ENCODE measurements at places on chromosomes 2 and 18.

DNA sequence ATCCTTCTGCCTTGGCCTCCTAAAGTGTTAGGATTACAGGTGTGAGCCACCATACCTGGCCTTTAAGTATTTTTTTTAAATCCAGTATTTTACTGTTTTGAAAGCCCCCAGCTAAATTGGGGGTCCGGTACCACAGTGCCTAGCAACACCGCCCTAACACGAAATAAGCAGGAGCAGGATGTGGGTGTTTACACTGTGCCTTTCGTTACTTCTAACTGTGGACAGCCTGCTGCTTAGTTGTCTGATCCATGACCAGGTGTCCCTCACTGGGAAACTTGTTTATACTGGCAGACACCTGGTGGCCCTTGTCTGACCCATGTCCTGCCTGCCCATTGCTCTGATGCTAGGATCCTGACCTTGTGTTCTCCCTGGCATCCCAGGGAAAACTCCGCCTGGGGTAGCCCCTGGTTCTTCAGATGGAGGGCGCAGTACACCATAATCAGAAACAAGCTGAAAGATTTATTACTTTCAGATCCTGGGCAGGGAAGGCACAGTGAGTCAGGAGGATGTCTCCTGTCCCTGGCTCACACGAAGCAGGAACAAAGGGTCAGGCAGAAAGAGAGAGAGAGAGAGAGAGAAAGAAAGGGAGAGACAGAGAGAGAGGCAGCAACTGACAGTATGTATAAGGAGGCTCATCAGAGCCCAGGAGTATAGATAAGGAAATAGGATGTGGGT, 55.7 kb downstream of the NCAPH start:
- DNase-seq, result no peak

- DNase-seq, result no peak
These were observed 130.2 kb downstream of the MTCL1 start for GRCh38 chr18:8835521-8835953.

DNA sequence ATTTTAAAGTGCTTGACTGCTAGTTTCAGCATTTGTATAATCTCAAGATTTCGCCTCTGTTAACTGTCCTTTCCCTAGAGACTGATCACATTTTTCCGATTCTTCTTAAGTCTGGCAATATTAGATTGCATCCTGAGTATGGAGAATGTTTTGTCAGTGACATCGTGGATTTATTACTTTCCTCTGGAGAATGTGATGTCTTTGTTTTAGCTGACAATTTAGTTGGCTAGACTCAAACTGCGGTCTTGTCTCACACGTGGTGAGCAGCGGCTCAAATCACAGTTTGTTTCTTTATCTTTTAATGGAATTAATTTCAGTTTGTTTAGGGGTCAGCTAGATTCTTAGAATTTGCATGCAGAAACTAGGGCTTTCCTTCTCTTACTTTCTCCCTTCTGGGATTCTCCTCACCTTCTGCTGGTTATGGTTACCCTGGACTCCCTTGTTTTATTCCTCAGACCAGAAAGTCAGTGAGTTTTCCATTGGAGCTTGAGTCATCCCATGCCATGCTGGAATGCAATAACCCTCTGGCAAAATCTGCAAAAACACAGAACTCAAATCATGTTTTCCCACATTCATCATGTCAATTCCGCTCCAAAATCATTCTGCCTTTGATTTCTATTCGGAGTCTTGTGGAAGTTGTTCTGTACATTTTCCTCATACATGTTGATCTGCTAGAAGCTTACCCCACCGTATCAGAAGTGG, 327.2 kb upstream of the TRIB2 start:
- DNase-seq, result no peak

DNA sequence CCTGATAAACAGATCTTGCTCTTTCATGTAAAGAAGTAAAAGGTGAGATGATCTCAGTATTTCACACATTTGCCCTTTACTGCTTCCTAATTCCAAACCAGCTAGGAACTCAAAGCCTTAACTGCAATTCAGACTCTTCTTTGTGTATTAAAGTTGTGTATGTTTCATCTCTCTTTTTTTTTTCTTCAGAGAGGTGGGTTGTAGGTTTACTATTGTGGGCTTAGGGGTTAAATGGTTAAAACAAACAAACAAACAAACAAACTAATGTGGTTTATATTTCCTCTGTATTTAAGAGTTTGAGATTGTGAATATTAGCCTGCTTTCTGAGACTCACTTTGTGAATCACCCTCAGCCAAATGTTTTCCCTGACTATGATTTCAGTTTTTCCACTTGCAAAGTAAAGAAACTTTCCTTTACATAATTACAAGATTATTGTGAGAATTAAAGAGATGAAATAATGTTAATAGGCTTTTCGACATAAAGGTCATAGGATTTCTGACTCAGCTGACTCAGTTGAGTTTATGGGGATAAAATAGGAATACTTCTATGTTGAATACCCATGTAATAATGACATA, 2.8 kb downstream of the GULP1 start:
- no peak for DNase-seq

DNA sequence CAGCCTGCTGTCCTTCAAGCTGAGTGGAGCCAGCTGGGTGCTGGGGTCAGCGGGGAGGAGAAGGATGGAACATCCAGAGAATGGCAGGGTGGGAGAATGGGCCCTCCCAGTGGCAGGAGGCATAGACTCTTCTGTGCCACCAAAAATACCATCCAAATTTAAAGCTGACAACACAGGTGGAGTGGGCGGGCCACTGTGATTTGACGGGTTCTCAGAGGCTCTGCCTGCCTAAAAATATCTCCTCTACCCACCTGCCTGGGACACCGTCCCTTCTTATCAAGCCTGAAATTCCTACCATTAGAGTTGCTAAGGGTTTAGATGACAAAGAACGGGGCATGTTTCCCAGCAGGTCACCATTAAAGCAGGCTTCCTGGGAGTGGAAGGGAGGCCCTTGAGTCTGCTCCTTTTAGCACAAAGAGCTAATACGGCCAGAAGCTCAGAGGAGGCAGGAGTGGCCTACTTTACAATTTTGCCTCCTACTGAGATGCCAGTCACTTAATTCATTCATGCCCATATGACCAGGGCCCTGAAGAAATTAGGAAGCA, 19.8 kb upstream of the MARCHF4 start:
- no peak for DNase-seq

- DNase-seq, result no peak
These were observed 1898.4 kb upstream of the CELF4 start for GRCh38 chr18:39464006-39464405.

GRCh38 chr2:215410932-215411285, 25.0 kb downstream of the FN1 start:
- DNase-seq, result no peak

GRCh38 chr18:62249478-62250097, 62.5 kb downstream of the RELCH start:
- DNase-seq, result peak; percentile 37

DNA sequence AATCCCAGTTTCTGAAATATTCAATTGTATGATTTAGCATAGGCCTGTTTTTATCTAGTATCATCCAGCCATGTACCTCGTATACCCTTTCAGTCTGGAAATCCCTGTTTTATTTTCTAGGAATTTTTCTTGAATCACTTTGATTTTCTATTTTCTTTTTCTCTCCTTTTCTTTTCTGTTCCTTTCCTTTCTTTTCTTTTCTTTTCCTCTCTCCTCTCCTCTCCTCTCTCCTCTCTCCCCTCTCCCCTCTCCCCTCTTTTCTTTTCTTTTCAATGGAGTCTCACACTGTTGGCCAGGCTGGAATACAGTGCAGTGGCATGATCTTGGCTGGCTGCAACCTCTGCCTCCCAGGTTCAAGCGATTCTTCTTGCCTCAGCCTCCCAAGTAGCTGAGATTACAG, 63.5 kb downstream of the SMCHD1 start:
- DNase-seq, result no peak

GRCh38 chr18:26802330-26803200, 62.9 kb downstream of the AQP4 start:
- DNase-seq, result no peak

DNA sequence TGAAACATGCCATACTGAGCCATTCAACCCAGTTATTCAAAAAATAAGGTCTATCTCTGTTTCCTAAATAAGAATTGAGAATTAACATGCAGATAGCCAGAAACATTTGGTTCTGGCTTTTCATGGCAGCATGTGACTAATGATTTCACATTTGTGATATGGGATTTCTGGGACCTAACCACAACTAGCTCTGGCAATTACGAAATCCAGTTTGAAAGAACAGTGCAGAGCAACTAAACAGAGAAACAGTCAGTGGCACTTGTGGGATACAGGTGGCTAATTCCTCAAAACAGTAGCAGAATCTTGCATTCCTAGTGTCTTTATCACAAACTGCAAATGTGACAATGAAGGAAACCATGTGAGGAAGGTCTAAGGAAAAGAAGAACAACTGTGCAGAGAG, 637.8 kb upstream of the CHAC2 start:
- DNase-seq, result no peak

- no peak for DNase-seq
These were observed 244.8 kb downstream of the DCDC2C start for GRCh38 chr2:3948191-3948590.

- no peak for DNase-seq
These were observed 90.5 kb downstream of the NDUFA10 start for GRCh38 chr2:239934571-239935171.

DNA sequence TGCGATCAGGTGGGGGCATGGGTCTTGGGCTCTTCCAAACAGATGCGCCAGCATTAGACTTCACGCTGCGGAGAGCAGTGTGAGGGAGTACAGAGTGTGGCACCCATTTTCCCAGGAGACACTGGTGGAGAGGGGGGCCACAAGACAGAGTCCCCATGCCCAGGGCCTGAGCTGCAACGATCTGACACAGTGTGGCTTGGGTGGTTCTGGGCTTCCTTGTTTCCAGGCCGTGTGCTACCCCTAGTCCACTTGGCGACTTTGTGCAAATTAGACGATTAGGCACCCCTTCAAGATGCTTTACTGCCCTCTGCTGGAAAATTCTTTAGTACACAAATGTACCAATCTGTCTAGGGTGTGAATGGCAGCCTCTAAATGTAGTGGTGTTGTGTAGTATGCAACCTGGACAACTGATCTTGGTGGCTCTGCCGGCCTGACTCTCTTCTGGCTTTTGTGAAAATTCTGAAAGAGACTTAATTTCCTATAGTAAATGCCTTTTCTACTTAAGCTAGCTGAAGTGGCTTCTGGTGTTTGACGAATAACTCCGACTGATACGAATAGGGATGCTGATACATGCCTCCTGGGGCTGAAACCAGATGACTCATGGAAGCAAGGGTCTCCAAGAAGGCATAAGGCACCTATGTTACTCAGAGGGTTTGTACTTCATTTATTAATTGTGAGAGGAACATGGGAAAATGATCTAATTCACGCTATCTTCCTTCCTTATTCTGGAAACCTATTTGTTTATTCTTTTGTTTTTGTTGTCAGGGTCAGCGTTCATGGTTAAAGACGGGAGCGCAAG, 92.3 kb upstream of the SMAD2 start:
- no peak for DNase-seq

DNA sequence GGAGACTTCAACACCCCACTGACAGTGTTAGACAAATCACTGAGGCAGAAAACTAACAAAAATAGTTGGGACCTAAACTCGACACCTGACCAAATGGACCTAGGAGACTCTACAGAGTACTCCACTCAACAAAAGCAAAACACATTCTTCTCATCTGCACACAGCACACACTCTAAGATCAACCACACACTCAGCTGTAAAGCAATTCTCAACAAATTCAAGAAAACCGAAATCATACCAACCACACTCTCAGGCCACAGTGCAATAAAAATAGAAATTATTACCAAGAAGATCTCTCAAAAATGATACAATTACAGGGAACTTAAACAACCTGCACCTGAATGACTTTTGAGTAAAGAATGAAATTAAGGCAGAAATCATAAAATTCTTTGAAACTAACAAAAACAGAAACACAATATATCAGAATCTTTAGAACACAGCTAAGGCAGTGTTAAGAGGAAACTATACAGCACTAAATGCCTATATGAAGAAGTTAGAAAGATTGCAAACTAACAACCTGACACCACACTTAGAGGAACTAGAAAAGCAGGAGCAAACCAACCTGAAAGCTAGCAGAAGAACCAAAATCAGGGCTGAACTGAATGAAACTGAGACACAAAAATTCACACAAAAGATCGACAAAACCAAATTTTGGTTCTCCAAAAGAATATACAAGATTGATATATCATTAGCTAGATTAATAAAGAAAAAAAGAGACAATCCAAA, 46.3 kb downstream of the RTTN start:
- no peak for DNase-seq

DNA sequence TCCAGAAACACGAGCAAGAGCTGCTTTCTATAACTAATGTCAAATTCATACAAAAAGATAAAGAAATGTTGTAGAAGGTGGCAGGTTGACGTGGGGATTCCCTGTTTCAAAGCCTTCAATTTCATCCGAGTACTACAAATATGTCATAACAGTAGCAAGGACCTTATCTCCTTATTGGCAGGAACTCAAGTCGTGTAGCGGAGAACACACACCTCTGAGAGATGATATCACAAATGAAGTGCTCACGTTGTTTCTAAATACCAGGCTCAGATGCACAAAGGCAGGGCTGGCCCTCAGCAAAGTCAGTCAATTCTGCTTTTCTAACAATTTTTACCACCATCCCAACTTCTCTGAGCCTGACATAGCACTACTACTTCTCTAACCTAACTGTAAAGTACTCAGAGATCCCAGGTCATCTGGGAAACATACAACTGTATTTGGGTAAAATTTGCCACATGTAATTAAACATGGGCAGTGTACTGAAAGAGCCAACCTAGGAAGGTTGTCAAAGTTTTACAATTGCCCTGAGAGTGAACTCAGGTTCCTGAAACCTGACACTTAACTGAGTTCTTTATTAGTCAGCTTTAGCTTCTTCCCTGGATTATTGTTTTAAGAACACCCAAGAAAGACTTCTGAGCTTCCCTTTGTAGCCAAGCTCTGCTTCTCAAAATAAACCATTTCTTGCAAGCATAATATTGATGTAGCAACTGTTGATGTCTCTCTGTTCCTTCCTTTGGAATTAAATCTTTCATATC, 813.7 kb upstream of the ACVR2A start:
- DNase-seq, result no peak

DNA sequence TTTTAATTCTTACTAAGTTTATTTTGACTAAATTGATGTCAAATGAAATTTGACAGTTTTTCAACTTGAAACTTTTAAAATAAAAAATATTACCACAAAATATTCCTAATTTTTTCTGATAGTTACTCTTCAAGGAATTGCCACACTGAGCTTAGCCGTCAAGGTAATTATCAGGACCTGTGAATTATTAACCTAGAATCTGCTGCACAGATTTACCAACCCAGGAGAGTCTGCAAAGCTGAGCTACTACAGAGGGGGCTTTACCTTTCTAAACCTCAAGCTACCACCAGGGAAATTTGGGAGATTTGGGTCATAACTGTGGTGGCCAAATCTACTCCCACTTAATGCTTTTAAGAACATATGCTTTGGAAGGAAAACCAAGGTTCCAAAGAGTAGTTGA, 324.6 kb downstream of the CCDC178 start:
- DNase-seq, result no peak

DNA sequence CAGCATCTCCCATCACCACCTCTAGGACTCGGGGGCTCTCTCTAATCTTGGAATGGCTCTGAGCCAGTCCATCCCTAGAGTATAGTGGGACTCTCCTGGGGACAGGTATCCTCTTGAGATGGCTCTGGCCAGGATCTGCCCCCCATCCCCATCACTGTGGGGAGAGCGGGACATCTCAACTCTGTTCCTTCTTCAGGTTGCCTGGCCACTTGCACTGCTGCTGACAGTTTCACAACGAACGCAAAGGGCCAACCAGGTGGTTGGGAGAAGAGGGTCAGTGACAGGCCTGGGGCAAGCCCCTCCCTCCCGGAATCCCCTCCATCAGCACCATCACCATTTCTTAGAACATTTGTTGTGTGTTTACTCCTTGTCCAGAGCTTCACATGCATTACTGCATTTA, 62.6 kb downstream of the CIB4 start:
- DNase-seq, result no peak

Data from stimulated activated CD8-positive, alpha-beta memory T cell treated with anti-CD3 and anti-CD28 coated beads, Interleukin-15, amount 100 ng/mL, for 4 hours (primary cell).